ENCODE measurements at places on chromosomes 16 and 17.

GRCh38 chr17:50909765-50910605, 43.8 kb upstream of the TOB1 start:
- DNase-seq: no peak

GRCh38 chr16:85029408-85029784, 1.8 kb downstream of the KIAA0513 start:
- DNase-seq: no peak

DNA sequence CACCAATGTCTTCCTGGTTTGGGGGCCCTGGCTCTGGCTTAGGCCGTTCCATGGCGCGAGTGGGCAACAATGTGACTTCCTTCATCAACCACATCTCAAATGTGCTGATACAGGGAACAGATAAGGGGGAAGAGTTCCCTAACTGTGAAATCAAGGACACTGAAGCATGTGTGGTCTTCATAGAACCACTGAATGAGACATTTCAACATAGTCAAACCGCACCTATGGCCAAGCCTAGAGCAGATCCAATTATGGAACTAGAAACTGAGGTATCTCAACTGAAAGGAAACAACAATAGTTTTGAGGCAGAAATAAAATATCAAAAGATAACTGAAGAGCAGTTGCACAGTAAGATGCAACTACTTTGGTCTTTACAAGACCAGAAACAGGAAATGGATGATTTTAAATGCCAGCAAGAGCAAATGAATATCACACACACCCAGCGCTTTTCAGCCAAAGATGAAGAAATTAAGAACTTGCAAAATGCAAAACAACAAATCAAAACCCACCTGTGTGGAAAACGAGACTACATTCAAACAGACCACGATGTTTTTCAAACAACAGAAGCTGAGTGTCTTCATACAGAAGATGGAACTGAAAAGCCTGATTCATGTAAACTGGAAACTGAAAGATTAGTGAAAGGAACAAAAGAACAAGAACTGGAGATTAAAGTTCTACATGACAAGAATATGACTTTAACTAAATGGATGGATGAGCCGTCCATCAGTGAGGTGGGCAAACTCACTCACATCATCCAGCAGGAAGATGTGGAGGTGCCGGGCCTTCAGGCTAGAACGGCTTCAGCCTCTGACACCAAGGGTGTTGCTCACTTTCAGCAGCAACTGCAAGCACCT, 18.1 kb upstream of the LCMT1 start:
- no peak for DNase-seq

DNA sequence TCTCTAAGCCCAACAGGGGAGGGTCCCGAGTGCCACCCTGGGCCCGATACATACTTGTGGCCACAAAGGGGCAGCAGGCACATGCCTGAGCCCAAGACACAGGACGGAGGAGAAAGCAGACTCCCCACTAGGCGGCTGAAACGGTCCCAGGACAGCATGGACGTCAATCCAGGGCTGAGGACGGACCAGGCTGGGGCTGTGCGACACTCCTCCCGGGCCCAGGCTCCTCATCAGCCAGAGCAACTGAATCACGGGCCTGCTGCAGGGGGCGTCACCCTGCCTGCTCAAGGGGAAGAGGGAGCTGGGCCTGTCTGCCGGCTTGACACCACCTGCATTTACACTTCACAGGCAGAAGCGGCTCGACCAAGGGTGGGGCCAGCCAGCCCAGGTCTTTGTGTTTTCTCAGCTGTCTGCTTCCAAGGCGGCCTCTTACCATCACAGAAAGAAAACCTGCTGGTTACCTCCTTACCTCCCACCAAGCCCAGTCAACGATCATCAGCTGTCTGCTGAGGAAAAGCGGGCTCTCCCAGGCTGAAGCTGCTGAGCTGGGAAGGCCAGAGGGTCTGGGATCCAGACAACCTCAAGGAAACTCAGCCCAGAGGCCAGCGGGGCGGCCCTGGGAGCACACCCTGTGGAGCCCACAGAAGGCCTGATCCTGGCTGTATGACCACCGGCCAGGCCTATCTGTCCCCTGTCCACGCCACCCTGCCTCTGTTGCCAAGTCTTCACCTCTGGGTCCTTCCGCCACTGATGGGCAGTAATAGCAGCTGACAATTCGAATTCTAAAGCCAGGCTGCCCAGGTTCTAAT, 26.4 kb downstream of the KIFC3 start:
- peak; percentile 67 for DNase-seq

DNA sequence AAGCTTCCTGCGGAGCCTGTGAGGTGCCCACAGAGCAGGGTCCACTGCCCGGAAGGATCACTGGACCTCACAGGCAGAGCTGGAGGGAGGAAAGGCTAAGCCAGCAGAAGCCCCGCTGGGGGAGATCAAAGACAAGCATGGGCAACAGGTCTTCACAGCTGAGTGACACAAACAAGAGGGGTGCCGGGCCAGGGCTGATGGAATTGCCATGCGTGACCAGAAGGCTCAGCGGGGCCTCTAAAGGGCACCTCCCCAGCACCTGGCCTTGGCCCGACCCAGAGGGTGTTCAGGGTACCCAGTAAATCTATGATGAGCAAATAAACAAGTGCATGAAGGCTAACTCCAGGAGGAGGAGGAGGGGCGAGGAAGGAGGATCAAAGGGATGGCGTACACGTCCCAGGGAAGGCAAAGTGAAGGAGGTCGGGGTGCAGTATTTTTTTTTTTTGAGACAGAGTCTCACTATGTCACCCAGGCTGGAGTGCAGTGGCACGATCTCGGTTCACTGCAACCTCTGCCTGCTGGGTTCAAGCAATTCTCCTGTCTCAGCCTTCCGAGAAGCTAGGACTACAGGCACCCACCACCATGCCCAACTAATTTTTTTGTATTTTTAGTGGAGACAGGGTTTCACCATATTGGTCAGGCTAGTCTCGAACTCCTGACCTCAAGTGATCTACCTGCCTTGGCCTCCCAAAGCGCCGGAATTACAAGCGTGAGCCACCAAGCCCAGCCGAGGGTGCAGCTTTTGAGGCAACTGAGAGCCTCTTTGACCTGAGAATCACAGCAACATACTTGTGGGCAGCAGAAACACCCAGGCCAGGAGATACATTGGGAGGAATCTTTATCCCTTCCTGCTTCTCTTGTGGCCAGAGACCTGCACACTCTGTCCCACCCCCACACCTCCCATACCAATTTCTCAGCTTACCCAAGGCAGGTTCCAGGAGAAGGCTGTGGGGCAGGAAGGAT, 16.1 kb upstream of the EXOC7 start:
- no peak for DNase-seq

- DNase-seq: no peak
These were observed 62.2 kb downstream of the UTP18 start for GRCh38 chr17:51322390-51323029.

DNA sequence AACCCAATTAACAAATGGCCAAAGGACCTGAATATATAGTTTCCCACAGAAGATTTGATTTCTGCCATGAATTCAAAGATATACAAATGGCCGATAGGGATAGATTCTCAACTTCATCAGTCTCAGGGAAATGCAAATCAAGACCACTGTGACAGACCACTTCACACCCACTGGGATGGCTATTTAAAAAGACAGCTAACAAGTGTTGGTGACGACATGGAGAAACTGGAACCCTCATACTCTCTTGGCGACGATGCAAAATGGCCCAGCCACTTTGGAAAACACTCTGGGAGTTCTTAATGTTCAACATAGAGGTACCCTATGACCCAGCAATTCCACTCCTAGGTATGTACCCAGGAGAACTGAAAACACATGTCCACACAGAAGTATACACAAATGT, 17.4 kb upstream of the KREMEN2 start:
- DNase-seq: no peak

GRCh38 chr17:66353937-66354401, 51.6 kb downstream of the PRKCA start:
- no peak for DNase-seq

DNA sequence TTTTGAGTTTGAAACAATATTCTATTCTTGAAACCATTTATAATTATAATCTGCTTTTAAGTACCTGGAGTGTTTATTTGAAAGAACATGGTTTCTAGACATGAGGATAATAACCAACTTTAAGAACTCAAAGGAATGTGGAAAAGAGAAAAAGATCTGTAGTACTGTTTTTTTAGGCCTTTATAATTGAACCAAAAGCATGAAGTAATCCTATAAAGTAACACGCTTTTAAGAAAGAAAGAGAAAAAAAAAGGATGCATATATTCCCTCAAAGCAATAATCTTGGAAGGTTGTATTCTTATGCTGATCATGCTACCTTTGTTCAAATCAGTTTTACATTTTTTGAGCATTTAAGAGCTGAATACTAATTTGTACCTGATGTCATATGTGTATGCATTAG, 54.0 kb upstream of the RHBDL3 start:
- no peak for DNase-seq

GRCh38 chr16:85988306-85988705, 89.3 kb downstream of the IRF8 start:
- DNase-seq: no peak

DNA sequence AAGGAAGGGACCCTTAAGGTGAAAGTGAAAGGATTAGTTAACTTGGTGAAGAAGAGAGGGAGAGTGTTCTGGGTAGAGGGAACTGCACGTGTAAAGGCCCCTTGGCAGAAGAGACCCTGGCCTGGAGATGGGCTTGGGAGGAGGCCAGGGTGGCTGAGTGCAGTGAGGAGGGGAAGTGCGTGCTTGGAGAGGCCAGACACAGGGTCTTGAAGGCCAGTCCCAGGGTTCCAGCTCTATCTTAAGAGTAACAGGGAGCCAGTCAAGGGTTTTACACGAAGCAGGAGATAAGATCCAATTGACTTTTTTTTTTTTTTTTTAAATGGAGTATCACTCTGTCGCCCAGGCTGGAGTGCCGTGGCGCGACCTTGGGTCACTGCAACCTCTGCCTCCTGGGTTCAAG, 15.2 kb upstream of the DOK4 start:
- DNase-seq: no peak

- no peak for DNase-seq
These were observed 23.0 kb downstream of the IL21R start for GRCh38 chr16:27424772-27425498.

DNA sequence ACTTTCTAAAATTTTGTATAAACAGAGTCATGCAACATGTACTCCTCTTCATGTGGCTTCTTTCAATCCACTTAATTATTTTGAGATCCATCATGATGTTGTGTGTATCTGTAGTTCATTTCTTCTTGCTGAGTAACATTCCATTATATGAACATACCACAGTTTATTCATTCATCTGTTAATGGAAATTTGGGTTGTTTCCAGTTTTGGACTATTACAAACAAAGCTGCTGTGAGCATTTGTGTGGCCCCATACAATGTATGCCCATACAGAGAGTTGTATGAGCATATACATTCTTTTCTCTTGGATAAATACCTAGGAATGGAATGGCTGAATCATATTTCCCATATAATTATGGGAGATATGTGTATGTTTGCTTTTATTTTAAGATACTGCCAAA, 85.6 kb downstream of the CLEC16A start:
- no peak for DNase-seq

DNA sequence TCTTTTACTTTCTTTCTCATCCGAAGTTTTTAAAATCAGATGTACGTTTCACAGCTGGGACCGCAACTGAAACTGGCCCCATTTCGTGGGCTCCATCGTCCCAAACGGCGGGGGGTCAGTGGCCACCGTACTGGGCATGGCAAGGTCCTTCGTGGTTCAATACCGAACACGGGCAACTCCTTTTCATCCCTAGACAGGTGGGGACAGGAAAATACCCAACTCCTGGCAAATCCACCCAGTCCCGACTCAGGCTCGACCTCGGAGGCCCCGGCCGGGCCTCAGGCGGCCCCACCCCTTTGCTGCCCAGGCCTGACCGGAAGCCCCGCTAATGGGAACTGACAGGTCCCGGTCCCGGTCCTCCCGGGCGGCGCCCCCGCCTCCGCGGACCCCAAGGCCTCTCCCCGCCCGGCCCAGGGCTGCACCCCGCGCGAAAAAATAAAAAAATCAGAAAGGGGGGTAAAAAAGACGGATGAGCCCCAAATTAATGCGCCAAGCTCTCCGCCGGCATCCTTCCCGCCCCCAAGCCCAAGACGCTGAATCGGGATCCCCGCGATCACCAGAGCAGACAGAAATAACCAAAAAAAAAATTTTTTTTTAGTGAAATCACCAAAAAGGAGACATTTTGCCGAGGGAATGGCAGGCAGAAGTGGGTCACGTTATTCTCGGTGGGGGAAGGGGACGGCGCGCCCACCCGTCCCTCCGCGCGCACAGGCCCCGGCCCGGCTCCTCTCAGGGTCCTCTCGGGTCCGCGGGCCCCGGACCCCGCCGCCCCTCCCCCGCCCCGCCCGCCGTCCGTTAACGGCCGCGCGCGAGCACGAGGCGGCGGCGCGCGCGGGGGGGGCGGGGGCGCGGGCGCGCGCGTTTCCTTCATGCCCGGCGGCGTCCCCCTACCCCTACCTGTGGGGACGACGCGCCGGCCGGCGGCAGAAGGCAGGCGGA, 562 bp downstream of the ZC3H7A start:
- DNase-seq: peak; percentile 74

- no peak for DNase-seq
These were observed 5.5 kb upstream of the VKORC1 start for GRCh38 chr16:31099860-31100638.

GRCh38 chr16:71360378-71360777, 1.9 kb downstream of the CALB2 start:
- DNase-seq: no peak

DNA sequence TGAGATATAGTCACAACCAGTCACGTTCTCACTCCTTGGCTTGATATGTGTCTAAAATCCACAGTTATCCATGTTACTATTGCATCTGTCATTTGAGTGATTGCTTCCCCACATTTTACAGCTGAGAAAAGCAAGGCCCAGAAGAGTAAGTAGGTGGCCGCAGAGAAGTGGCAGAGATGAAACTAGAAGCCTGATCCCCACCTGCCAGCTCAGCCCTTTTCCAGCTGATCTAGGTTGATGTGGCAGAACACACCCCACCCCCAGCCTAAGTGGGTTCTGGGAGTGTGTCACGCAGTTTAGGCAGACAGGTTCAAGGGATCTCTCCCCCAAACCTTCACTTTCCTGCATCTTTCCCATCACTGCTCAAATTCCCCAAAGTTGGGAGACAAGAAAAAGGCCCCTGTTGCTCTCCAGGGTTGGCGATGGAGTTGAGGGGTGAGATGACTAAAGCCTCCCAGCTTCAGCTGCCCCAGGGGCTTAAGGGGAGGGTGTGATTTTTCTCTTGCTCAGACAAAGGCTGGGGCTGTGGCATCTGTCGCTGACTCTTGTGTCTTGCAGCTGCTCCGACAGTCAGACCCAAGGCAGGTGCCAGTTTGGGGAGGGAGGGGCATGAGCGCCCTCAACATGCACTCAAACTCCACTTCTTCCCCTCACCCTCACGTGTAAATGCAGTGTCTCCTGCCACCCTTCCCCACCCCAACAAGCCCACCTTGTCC, 48.9 kb upstream of the LHX1 start:
- no peak for DNase-seq

- no peak for DNase-seq
These were observed 132.0 kb downstream of the MRTFB start for GRCh38 chr16:14203166-14203565.

All from psoas muscle (tissue), 8 donors.